ENCODE measurements at places on chromosomes 6 and 20. TPM values are rescaled to one million over a fixed set of nuclear protein-coding genes. Genes with fewer than 3 reads are reported as not detected.

Gene TMEM244
- 3.8 TPM for polyA plus RNA-seq

Gene DDO
- polyA plus RNA-seq = 1.3 TPM

Gene RBPJL
- not detected for polyA plus RNA-seq

Gene PKIB
- 0.32 TPM for polyA plus RNA-seq

Gene BANF2
- polyA plus RNA-seq = not detected

Gene MMUT
- polyA plus RNA-seq = 6.7 TPM

Gene PCK1
- polyA plus RNA-seq = not detected

DNA sequence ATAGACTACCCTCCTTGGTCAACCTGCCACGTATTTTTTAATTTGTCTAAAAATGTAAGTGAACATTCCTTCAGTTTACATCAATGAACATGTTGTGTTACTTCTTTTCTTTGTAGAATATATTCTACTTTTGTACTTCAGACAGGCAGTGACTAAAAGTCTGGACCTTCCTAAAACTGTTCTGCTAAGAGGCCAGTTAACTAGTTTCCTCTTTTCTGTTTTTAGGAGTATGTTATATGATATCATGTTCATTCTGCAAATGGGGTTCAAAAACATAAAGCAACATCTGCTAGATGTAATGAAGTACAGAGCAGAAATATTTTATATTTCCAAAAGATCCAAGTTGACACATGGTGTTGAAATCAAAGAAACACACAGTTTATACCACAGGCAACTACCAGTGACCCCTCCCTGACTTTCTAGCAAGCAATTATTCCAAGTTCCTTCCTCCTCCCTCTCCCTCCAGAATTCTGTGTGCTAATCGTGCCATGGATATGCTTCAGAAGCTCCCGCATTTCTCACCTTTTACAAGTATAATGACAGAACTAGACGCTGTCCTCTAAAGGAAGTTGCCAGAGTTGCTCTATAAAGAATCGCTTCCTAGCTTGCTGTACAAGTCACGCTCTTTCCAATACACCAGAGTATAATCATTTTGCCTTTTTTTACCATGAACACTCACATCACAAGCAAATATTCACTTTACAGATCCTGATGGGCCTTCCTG, 64.7 kb downstream of the ARHGAP18 start:
- H3K36me3 ChIP-seq = peaks cover 20% of the 10 kb centered on the region
- H3K4me1 ChIP-seq = peaks cover 52% of the 10 kb centered on the region
- H3K4me3 ChIP-seq = no peak overlapping the region
- H3K27ac ChIP-seq = peak overlapping the region; percentile 91
- no peaks in the 10 kb centered on the region for H3K27me3 ChIP-seq
- no peak for DNase-seq

DNA sequence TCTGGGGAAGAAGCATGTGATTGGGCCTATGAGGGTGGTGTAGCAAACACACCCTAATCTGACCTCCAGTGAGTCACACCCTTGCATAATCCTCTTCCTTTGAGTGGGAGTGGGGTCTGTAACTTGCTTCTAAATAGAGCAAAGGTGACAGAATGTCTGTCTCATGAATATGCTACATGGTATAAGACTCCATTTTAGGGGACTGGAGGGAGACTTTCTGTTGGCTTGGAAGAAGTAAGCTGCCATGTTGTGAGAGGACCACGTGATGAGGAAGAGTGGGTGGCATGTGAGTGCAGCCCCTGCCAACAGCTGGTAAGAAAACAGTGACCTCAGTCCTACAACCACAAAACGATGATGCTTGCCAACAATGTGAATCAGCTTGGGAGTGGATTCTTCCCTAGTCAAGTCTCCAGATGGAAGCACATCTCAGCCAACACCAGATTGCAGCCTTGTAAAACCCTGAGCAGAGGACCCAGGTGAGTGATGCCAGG, 3.7 kb downstream of the AK9 start:
- H3K36me3 ChIP-seq = no peaks in the 10 kb centered on the region
- H3K4me3 ChIP-seq = no peak overlapping the region
- DNase-seq = no peak
- H3K4me1 ChIP-seq = no peaks in the 10 kb centered on the region

DNA sequence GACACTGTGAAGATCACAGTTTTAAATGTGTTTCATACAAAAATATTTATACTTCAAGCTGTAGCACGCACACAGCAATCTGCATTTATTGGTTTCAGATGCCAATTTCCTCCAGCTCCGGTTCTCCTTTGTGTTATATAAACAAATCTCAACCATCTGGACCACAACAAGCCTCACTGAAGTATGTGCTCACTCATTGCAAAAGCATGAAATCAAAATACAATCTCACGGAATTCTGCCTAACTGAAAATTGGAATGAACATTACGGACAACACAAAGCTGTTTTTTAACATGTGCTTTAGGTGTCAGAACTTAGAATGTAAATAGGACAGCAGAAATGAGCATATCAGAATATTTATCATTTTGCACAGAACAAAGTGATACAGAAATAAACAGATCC, 38.0 kb downstream of the RCAN2 start:
- H3K27me3 ChIP-seq = no peaks in the 10 kb centered on the region
- H3K27ac ChIP-seq = no peak overlapping the region
- no peaks in the 10 kb centered on the region for H3K36me3 ChIP-seq
- H3K4me1 ChIP-seq = no peaks in the 10 kb centered on the region

DNA sequence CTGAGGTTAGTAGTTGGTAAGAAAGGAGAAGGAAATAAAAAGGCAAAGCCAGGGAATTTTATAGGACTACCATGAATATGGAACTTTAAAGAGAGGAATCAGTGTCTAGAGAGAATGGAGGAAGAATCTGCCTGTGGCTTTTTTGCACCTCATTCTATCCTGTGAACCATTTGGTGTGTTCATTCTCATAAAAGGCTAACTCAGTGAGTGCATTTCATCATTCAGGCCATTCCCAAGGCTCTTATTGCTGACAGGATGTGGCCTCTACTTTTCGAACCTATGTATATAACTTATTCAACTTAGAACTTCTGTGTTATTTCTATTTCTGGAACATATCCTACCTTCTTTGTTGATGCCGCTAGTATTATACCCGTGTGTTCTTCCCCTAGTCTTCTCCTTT, 27.1 kb downstream of the HSF2 start:
- H3K4me1 ChIP-seq = no peaks in the 10 kb centered on the region
- no peak for DNase-seq
- H3K4me3 ChIP-seq = no peak overlapping the region
- H3K36me3 ChIP-seq = peaks cover 91% of the 10 kb centered on the region

- H3K36me3 ChIP-seq = no peaks in the 10 kb centered on the region
- no peak overlapping the region for H3K27ac ChIP-seq
- H3K27me3 ChIP-seq = no peaks in the 10 kb centered on the region
- no peaks in the 10 kb centered on the region for H3K4me1 ChIP-seq
Observed at GRCh38 chr6:6260196-6260722, 60.2 kb downstream of the F13A1 start.

DNA sequence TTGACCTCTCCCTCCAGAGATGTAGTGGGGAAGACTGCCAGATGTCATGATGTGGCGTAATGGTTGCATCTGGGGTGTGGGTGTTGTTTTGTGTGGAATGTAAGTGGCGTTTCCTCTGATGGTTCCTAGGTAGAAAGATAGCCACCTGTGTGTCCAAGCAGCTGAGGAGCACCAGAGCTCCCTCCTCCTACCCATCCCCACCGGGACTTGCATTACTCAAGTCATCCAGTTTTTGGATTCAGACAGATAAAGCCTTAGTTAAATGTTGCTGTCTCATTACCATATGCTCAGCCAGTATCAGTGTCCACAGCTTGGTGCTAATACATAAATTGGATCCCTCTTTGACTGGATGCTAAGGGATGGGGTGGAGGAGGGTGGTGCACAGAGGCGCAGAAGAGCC, 282.3 kb downstream of the TBC1D7 start:
- no peaks in the 10 kb centered on the region for H3K36me3 ChIP-seq
- no peak overlapping the region for H3K4me3 ChIP-seq
- H3K27ac ChIP-seq = no peak overlapping the region
- no peaks in the 10 kb centered on the region for H3K4me1 ChIP-seq

GRCh38 chr6:90212274-90212673, 84.4 kb downstream of the BACH2 start:
- no peak overlapping the region for H3K27ac ChIP-seq
- no peak overlapping the region for H3K4me3 ChIP-seq
- no peaks in the 10 kb centered on the region for H3K4me1 ChIP-seq
- H3K36me3 ChIP-seq = no peaks in the 10 kb centered on the region
- no peak for DNase-seq

GRCh38 chr6:65627015-65627414, 80.0 kb downstream of the EYS start:
- H3K36me3 ChIP-seq = no peaks in the 10 kb centered on the region
- no peak overlapping the region for H3K4me3 ChIP-seq
- H3K27ac ChIP-seq = no peak overlapping the region
- no peak for DNase-seq

DNA sequence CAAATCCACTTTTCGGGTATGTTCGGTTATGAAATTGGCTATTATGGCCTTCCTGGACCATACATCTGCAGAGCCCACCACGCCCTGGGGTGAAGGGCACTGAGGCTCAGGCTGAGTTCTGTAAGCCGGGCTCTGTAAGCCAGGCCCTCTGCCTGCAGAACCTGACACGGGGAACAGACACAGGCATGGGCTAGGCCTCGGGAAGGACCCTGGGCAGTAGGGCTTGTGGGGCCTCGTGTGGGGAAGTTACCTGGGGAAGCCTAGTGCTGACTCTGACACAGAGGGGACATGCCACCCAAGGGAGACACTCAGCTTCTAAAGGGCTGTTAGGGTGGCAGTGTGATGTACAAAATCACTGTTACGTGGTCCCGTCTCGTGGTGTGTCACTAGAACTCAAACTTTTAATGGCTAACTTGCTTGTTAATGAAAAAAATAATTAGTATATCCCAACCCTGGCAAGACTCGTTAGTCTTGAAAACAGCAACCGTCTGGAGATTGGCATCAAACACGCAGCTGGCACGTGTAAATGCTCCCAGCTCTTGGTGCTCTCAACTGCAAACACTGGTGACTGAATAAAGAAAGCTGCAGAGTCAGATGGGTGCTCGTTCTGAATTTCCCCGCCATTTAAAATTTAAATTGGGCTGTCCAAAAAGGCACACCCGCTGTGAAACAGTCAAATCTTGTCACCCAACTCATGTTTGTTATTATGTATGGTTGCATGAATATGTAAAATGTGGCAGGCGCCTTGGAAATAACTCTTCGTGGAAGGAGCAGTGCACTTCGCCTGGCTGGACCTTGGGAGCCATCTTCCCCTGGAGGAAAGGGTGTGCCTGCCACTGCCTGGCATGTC, 23.6 kb upstream of the TCFL5 start:
- H3K4me3 ChIP-seq = no peak overlapping the region
- H3K27me3 ChIP-seq = no peaks in the 10 kb centered on the region

GRCh38 chr20:61833807-61834610, 231.7 kb downstream of the TAF4 start:
- peak; percentile 49 for DNase-seq
- no peak overlapping the region for H3K27ac ChIP-seq
- no peaks in the 10 kb centered on the region for H3K4me1 ChIP-seq
- H3K4me3 ChIP-seq = no peak overlapping the region
- no peaks in the 10 kb centered on the region for H3K27me3 ChIP-seq

GRCh38 chr6:161618831-161619454, 345.1 kb upstream of the AGPAT4 start:
- H3K4me3 ChIP-seq = no peak overlapping the region
- no peaks in the 10 kb centered on the region for H3K36me3 ChIP-seq
- DNase-seq = peak; percentile 64
- H3K27me3 ChIP-seq = no peaks in the 10 kb centered on the region
